ENCODE measurements at places on chromosomes 11 and 22.

GRCh38 chr11:67647471-67647870 is 3.1 kb downstream of the ACY3 start:
- no peak for DNase-seq

DNA sequence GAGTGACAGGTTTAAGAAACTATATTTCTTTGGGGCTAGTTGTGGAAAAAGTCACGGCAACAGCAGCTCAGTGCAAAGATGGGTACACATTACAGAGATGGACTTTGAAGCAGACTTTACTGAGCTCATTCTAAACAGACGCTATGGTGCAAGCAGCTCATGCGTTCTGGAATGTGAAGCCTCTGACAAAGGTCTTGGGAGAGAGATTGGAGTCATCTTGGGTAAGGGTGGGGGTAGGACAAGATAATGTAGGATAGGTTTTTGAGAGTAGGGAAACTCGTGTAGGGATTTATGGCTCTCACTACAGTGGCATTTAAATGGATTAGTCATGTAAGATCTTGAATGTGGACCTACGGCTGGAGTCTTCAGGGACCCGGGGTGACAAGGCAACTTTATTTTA is 36.2 kb upstream of the CLMP start:
- DNase-seq, result no peak

- no peak for DNase-seq
Observed at GRCh38 chr11:34928960-34929680, 12.7 kb downstream of the PDHX start.

- peak; percentile 8 for DNase-seq
Observed at GRCh38 chr11:56841210-56841810, 92.8 kb upstream of the OR9G4 start.

- DNase-seq, result no peak
Observed at GRCh38 chr11:9787260-9787659, 123.4 kb downstream of the SWAP70 start.

DNA sequence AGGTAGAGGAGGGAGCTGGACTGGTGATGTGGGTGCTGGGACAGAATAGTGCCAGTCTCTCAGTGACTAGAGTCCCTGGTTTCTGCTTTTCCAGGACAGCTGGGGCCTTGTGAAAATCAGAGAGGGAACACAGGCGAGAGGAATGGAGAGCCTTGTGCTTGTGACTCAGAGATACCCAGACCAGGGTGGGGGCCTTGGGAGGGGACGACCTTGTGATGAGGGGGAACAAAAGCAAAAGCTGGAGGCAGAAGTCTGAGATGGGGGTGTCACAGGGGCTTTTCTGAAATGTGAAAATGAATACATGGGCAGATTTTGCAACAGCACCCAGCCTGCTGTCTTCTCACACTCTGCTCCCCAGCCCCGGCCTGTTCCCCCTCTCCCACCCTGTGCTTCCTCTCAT is 3.4 kb upstream of the NR1H3 start:
- no peak for DNase-seq

DNA sequence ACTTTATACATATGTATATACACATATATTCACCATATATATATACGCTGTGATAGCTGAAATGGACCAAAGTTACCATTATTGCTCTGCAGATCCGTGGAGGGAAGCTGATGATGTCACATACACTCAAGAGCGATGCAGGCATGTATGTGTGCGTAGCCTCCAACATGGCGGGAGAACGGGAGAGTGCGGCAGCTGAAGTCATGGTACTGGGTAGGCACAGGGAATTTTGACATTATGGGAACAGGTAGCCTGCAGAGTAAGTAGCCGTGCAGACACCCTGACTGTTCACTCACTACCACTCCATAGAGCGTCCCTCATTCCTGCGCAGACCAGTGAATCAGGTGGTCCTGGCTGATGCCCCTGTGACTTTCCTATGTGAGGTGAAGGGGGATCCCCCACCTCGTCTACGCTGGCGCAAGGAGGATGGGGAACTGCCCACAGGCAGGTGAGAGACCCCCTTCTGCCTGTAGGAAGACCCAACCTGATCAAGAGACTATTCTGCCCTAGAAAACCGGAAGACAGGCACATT is 4.7 kb downstream of the ROBO3 start:
- DNase-seq, result no peak

DNA sequence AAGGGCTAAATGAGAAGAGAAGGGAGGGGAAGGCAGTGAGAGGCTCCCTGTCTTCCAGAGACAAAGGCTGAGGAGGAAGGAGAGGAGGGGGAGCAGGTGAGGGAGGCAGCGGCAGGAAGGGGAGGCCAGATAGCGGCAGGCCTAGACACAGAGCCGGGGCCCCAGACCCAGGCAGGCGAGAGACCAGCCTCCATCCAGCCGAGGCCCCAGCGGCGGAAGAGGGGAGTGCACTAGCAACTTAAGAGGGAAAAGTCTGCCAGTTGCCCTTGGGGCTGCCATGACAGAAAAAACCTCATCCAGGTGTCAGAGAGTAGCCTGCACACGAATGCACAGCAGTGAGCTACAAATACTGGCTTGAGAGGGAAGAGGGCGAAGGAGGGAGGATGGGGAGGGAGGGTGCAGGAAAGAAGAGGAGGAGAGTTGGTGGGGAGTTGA is 46.7 kb downstream of the IGLL1 start:
- DNase-seq, result peak; percentile 17

DNA sequence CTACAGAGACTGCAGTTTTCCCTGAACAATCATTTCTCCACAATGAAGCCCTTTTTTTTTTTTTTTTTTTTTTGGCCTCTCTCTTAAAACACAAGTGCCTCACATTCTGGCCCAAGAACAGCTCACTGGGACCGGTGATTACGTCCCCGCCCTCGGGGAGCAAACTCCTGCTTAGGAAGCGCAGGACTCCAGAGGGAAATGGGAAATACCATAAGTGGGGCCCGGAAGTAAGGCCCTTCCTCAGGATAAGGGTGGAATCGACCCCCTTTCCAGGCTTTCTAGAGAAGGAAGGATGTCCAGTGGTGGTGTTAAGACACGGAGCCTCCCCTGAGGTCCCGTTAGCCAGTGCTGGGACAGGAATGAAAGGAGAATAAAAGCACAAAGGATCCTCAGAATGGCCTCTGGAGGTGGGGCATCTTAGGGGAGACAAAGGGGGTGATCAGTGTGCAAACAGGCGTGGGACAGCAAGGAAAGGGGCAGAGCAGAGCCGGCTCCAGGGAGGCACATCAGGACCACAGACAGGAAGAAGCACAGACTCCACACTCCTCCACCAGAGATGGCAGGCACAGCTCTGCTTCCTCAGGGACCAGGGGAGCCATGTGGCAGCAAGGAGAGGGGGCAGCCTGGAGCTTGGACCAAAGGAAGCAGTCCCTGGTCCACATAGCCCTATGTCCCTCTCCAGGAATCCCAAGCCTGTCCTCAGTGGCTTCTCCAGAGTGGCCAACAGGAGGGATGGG is 61.3 kb downstream of the CHST1 start:
- no peak for DNase-seq

GRCh38 chr11:111761036-111761435 is 5.2 kb downstream of the PPP2R1B start:
- DNase-seq, result no peak
